ENCODE measurements at places on chromosomes 1 and 21.

DNA sequence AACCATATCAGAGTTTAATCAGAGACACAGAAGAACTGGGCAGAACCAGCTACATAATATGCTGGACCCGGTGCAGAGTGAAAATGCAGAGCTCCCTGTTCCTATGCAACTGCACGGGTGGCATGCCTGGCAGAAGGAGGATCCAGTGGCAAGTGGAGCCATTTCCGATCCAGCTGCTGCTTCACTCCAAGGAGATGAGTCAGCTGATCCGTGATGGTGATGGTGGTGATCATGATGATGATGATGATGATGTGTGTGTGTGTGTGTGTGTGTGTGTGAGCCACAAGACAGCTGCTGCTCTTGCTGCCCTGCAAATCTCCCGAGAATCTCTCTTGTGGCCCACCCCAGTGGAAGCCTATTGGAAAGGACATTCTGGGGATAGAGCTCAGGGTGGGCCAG is 133.0 kb downstream of the URB2 start:
- no peak for DNase-seq

- DNase-seq, result no peak
Observed at GRCh38 chr1:41612953-41613352, 128.5 kb upstream of the EDN2 start.

- DNase-seq, result no peak
Observed at GRCh38 chr1:241813768-241814320, 34.2 kb upstream of the EXO1 start.

DNA sequence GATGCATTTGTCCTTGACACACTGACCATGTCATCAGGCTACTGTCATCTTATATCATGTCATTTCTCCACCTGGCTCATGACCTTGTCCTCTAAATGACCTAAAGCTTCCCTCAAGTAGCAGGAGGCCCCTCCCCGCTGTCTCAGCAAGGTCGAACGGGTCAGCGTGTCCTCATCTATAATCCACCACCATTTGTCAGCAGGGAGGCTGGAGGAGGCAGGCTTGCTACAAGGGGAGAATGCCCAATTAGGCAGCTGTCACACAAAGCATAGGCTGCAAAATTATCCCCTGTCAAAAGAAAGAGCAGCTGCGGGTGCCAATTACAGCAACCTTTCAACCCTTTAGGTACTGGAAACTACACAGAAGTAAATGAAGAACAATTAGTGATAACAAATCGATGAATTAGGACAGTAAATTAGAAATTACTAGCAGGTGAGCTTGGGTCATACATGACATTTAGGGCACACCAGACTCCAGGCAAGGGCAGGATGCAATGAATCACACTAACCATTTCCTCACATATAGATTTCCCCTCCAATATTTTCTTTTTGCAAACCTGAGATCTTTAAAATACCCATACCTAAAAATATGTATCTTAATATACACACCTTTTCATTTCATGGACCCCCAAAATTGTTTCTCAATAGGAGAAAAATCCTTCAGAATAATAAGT is 61.2 kb downstream of the NRIP1 start:
- no peak for DNase-seq

GRCh38 chr1:205849619-205850355 is at the start of gene PM20D1:
Gene PM20D1, minus strand, starts transcription at chr1:205850132. Its CDS starts 60 bp downstream, at chr1:205850072.
- DNase-seq, result peak; percentile 90

GRCh38 chr1:22517956-22518355 is 45.3 kb upstream of the EPHA8 start:
- no peak for DNase-seq

DNA sequence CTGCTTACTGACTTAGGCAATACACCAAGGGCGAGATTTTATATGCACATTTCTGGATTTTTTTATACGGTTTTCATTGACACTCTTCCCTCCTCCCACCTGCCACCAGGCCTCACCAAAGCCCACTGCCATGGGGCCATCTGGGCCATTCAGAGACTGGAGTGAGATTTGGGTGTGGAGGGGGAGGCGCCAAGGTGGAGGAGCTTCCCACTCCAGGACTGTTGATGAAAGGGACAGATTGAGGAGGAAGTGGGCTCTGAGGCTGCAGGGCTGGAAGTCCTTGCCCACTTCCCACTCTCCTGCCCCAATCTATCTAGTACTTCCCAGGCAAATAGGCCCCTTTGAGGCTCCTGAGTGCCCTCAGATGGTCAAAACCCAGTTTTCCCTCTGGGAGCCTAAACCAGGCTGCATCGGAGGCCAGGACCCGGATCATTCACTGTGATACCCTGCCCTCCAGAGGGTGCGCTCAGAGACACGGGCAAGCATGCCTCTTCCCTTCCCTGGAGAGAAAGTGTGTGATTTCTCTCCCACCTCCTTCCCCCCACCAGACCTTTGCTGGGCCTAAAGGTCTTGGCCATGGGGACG is 57.9 kb downstream of the LACTBL1 start:
- no peak for DNase-seq

DNA sequence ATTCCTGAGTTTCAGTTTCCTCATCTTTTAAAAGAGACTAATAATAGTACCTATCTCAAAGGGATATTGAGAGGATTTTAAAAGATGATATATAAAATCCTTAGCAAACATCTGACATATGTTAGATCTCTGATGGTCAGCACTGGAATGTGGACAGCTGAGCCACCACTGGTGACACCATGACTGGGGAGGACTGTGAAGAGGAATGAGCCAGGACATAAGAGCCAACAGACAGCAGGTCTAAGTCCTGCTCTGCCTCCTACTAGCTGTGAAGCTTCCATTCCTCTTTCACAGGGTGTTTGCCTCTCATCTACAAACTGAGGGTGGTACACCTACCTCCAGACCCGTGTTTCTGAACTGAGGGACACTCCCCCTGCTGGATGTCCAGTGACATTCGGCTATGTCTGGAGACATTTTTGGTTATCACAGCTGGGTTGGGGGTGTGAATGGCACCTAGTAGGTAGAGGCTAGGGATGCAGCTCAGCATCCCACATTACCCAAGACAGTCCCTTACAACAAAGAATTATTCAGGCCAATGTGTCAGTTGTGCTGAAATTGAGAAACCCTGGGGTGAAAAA is 109.1 kb upstream of the OLIG2 start:
- DNase-seq, result no peak

DNA sequence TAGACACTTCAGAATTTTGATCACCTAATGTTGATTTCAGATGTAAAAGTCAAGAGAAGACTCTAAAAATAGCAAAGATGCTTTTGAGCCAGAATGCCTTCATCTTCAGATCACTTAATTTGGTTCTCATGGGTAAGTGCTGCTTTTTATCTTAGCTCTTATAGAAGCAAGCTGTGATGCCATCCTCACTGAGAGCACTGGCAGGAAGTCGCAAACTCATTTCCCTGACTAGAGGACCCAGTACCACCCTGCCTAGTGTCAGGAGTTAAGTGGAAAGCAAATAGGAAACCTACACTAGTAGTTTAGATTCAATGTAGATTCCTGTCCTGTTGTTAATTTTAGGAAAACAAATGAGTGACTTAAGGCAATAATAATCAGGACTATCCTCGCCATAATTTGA is 12.1 kb downstream of the IFNAR2 start:
- DNase-seq, result no peak

- peak; percentile 31 for DNase-seq
Observed at GRCh38 chr1:67685558-67686266, 711 bp downstream of the GADD45A start.

DNA sequence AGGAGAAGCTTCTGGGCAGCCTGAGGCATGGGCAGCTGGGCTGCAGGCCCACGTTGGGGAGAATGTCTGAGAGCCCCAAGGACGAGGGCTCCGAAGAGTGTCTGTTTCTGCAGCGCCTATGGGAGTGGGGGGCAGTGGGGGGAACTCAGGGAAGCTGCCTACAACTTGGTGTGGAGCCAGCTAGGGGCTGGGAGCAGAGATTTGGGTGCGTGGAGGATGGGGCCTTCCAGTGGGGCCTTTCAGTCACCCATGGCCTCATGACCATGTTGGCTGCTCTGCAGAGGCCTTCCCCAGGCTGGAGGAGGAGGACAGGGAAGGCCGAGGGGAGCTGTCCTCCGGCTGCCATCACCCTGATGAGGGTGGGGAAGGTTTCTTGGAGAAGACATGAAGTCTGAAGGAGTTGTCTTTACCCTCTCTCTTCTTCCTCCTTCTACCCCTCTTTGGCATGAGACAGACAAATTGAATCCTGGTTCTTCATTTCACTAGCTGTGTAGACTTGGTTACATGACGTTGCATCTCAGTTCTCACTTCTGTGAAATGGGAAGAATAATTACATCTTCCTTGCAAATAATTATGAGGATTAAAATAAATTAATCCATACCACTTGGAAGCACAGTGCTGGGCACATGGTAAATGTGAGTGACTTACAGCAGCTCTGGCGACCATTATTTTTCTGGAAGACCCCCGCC is 8.3 kb downstream of the PPFIA4 start:
- DNase-seq, result no peak

DNA sequence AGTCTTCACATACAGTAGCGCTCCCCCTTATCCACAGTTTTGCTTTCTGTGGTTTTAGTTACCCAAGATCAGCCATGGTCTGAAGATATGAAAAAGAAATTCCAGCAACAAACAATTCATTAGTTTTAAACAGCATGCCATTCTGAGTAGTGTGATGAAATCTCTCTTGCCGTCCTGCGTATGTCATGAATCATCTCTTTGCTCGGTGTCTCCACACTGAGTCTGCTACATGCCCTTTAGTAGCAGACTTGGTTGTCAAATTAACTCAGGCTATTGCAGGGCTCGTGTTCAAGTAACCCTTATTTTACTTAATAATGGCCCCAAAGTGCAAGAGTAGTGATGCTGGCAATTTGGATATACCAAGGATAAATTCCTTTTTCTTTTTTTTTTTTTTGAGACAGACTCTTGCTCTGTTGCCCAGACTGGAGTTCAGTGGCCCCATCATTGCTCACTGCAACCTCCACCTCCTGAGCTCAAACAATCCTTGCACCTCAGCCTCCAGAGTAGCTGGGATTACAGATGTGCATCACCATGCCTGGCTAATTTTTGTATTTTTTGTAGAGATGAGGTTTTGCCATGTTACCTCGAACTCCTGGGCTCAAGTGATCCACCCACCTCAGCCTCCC is 22.6 kb downstream of the PHACTR4 start:
- no peak for DNase-seq

- peak; percentile 50 for DNase-seq
Observed at GRCh38 chr1:173868266-173869020, at the start of gene ZBTB37. Gene ZBTB37, plus strand, starts transcription at chr1:173868380. Its CDS starts 1,846 bp downstream, at chr1:173870226.

DNA sequence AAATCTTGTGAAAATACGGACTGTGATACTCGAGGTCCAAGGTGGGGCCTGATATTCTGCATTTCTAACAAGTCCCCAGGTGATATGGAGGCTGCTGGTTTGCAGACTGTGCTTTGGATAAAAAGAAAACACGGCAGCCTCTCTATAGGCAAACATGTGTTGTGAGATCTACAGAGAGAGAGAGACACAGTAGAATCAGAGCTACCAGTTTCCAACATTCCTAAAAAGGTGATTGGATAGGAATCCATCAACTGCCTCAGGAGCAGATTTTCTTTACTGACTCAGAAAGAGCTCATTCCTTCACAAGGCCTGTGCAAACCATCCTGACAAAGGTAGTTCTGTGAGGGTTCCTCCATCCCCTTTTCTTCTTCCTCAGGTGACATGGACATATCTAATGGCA is 651.6 kb upstream of the CAMK1G start:
- DNase-seq, result no peak

GRCh38 chr1:94798462-94798861 is 21.7 kb upstream of the SLC44A3 start:
- DNase-seq, result no peak

- DNase-seq, result peak; percentile 28
Observed at GRCh38 chr1:79353224-79353623, 346.7 kb upstream of the ADGRL4 start.

DNA sequence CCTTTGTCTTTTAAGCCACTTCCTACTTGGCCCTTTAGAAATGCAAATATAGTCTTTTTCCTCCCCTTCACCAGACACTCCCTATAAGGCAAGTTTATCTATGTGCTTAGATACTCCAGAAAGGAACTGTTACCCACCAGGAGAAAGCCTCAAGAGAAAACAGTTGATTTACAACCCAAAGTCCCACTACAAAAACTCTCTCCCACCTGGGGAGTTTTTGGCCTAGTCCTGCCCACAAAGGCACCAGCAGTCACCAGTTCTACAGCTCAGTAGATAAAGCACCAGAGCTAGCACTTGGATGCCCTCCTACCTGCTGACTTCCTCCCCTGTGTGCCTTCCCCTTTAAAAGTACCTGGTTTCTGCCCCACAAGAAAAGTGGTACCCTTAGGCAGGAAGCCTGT is 27.7 kb upstream of the HAO2 start:
- DNase-seq, result no peak

- DNase-seq, result no peak
Observed at GRCh38 chr1:155961937-155962336, 16.4 kb downstream of the ARHGEF2 start.

- peak; percentile 71 for DNase-seq
Observed at GRCh38 chr1:45299981-45300668, 26.6 kb upstream of the HPDL start.

DNA sequence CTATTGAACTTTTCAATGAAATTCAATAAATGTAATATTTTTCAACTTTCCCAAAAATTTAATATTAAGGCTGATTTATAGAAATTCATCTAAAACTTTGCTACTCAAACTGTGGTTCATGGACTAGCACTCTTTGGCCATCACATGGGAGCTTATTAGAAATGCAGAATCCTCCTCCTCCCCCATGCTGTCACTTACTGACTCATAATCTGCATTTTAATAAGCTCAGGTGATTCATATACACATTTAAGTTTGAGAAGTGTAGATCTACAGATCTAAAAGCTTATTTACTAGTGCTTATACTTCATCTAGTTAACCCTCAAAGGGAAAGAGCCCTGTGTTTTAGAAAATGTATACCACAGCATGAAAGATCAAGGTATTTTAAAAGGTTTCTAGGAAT is 84.3 kb downstream of the HS2ST1 start:
- no peak for DNase-seq

- DNase-seq, result no peak
Observed at GRCh38 chr1:78045563-78045925, 222 bp upstream of the GIPC2 start.

GRCh38 chr1:221188458-221188857 is 309.2 kb downstream of the HLX start:
- no peak for DNase-seq

DNA sequence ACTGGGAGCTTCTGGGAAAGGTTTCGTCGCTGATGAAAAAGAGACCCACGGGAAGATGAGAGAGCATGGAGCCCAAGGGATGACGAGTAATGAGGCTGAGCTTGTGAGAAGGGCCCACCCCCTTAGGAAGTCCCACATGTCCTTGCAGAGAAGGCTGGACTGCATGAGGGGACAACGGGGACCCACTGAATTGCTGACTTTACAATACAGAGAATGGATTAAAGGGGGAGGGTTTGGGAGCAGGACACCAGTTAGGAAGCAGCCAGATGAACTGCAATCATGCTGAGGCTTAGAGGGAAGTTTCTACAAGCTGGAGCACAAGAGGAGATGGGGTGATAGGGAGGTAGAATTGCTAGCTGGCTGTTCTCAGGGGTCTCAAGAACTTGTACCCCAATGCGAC is 5.5 kb upstream of the TMEM51 start:
- DNase-seq, result no peak

DNA sequence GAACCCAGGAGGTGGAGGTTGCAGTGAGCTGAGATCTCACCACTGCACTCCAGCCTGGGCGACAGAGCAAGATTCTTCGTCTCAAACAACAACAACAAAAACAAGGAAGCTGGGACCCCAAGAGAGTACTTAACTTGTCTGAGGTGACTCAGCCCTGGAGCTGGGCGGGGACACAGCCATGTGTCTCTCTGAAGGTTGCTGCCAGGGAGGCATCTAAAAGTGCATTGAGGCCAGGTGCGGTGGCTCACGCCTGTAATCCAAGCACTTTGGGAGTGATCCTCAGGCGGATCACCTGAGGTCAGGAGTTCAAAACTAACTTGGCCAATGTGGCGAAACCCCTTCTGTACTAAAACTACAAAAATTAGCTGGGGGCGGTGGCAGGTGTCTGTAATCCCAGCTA is 7.7 kb downstream of the IFI6 start:
- no peak for DNase-seq
